ENCODE measurements at places on chromosomes 11 and 22.

- no peak for DNase-seq
Measured at GRCh38 chr11:28009388-28009787, 98.6 kb downstream of the KIF18A start.

- DNase-seq, result no peak
Measured at GRCh38 chr22:23233752-23234408, 53.6 kb downstream of the BCR start.

DNA sequence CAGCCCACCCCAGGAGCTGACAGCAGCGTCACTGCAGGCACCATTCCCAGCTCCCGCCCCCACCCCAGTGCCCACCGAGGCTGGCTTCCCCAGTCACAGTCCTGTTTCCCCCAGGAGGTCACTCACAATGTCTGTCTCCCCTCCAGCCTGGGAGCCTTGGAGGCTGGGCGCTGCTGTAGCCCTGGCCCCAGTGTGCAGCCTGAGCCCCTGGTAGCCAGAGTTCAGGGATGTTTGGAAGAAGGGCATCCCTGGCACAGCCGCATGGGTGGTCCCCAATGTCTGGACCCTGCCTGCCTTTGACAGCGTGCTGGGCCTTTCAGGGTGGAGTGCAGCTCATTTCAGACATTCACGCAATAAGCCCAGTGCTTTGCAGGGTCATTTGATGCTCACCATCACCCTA, 4.3 kb downstream of the CAPN5 start:
- DNase-seq, result no peak

DNA sequence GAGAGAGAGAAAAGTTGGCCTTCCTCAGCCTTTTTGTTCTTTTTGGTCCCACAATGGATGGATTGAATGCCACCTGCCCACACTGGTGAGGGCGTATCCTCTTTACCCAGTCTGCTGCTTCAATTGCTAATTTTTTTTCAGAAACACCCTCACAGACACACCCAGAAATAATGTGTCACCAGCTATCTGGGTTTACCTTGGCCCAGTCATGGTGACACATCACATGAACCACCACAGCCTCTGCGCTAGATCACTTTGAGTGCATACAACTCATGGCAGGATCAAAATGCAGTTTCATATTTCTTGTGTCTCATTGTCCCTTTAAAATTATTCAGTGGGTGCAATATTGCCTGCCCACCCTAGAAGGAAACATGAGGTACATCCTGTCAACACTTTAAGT, 63.3 kb downstream of the ADAMTS15 start:
- DNase-seq, result no peak

DNA sequence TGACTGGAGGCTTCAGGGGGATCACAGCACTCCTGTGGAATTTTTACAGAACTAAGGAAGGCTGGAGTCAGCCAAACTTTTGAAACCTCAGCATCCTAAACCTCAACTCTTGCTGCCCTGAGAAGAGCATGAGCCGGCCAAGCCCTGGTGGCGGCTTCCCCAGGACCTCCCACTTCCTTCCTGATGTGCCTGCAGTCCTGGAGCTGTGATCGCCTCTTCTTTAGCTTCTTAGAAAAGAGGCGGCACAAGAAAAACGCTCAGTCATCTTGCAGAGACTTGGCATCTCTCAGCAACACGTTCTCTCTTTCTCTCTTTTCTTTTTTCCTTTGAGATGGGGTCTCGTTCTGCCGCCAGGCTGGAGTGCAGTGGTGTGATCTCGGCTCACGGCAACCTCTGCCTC, 40.4 kb upstream of the AMPD3 start:
- no peak for DNase-seq
